ENCODE measurements at places on chromosomes 1 and 21. TPM values are rescaled to one million over a fixed set of nuclear protein-coding genes. Genes with fewer than 3 reads are reported as not detected.

The GREM2 gene
- 0.64 TPM for total RNA-seq

The FAAP20 gene
- 55.3 TPM for total RNA-seq

The BSND gene
- total RNA-seq: not detected

GRCh38 chr1:202688401-202688800 is 21.9 kb downstream of the SYT2 start:
- DNase-seq: no peak
